ENCODE measurements at places on chromosomes 16 and 17. TPM values are rescaled to one million over a fixed set of nuclear protein-coding genes. Genes with fewer than 3 reads are reported as not detected.

Gene FBXO47
- total RNA-seq: not detected

Gene KRTAP17-1
- total RNA-seq: not detected

Gene ATP2C2
- not detected for total RNA-seq

Gene TBC1D3G
- total RNA-seq: 4.9 TPM

Gene B3GNT9
- 4.7 TPM for total RNA-seq

Gene TEX14
- total RNA-seq: 0.75 TPM

Gene TNFSF12
- 45.3 TPM for total RNA-seq

Gene IL34
- total RNA-seq: not detected

DNA sequence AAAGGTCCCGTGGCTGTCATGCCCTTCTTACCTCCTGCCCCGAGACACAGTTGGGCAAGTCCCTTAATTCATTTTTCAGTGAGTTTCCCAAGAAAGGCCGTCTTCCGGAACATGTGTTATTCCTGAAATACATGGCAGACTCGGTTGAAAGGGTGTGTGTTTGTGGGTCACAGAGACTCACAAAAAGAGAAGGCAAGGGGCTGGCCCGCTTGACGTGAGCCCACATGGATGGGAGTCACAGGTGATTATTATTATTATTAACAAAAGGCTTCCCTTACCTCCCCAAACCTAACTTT, 34.1 kb upstream of the CCR7 start:
- H3K36me3 ChIP-seq: no peaks in the 10 kb centered on the region
- no peak overlapping the region for H3K4me3 ChIP-seq
- H3K27ac ChIP-seq: peak overlapping the region; percentile 99
- H3K27me3 ChIP-seq: no peaks in the 10 kb centered on the region

DNA sequence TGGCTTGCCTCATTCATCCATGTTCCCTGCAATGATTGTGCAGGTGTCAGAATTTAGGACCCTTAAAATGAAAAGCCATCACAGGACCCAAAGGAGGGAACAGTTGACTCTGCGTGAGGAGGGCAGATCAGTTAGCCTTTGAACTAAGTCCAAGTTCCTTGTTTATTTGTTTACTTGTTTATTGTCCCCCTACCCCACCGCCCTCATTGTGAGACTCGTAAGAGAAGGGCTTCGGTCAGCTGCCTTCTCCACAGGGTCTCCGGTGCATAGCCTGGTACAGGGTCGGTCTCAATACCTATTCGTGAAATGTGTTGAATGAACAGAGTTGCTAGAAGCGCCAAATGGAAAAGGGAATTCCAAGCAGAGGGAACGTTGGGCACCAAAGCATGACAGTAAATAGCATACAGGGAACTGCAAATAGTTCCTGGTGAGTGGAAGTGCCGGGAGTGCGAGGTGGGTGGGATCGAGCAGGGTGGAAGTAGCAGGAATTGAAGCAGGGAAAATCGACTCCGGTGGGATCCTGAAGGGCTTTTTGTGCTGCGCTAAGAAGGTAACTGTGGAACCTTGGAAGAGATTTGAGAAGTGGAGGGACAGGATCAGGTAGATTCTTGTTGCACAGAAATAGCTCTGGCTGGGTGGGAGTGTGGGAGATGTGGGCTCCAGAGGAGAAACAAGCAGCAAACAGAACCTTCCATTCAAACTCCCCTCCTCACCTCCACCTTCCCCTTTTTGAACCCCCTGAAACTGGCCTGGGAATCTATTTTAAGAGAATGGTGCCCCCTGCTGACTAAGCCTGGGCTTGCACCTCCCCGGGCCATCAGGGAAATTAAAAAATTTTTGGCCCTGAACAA, 12.7 kb downstream of the SLC35B1 start:
- peaks cover 33% of the 10 kb centered on the region for H3K4me1 ChIP-seq
- H3K27me3 ChIP-seq: no peaks in the 10 kb centered on the region
- H3K36me3 ChIP-seq: peaks cover 9% of the 10 kb centered on the region
- DNase-seq: peak; percentile 70
- H3K4me3 ChIP-seq: no peak overlapping the region
- H3K27ac ChIP-seq: peak overlapping the region; percentile 58

GRCh38 chr17:3574231-3574630, 16.6 kb upstream of the TRPV3 start:
- no peaks in the 10 kb centered on the region for H3K4me1 ChIP-seq
- no peak for DNase-seq
- no peak overlapping the region for H3K27ac ChIP-seq
- H3K4me3 ChIP-seq: no peak overlapping the region
- H3K36me3 ChIP-seq: peaks cover 5% of the 10 kb centered on the region

DNA sequence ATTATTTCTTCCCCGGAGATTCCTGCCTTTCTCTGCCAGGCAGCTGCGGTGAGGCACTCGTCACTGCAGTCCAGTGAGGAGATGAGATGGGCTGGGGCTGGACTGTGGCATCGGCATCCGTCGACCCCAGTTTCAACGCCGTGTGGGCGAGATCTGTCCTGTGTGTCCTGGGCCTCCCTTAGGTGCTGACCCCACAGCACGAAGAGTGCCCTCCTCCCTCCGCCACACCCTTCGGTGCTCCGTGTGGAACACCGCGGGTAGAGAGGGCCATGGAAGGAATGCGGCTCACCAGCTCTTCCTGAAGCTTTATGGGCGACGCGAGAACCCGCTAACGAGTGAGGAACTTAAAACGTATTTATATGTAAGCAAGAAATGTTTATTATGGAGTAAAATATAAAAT, 17.6 kb downstream of the ACSF3 start:
- H3K27me3 ChIP-seq: no peaks in the 10 kb centered on the region
- peaks cover 22% of the 10 kb centered on the region for H3K4me1 ChIP-seq
- peaks cover 59% of the 10 kb centered on the region for H3K36me3 ChIP-seq
- no peak overlapping the region for H3K27ac ChIP-seq
- DNase-seq: no peak

GRCh38 chr16:48596326-48596725, 13.7 kb downstream of the N4BP1 start:
- no peak overlapping the region for H3K27ac ChIP-seq
- no peaks in the 10 kb centered on the region for H3K27me3 ChIP-seq
- H3K36me3 ChIP-seq: no peaks in the 10 kb centered on the region

GRCh38 chr17:40017422-40018080, 2.3 kb downstream of the CSF3 start:
- no peaks in the 10 kb centered on the region for H3K4me1 ChIP-seq
- no peak overlapping the region for H3K4me3 ChIP-seq
- H3K27me3 ChIP-seq: peaks cover 4% of the 10 kb centered on the region

DNA sequence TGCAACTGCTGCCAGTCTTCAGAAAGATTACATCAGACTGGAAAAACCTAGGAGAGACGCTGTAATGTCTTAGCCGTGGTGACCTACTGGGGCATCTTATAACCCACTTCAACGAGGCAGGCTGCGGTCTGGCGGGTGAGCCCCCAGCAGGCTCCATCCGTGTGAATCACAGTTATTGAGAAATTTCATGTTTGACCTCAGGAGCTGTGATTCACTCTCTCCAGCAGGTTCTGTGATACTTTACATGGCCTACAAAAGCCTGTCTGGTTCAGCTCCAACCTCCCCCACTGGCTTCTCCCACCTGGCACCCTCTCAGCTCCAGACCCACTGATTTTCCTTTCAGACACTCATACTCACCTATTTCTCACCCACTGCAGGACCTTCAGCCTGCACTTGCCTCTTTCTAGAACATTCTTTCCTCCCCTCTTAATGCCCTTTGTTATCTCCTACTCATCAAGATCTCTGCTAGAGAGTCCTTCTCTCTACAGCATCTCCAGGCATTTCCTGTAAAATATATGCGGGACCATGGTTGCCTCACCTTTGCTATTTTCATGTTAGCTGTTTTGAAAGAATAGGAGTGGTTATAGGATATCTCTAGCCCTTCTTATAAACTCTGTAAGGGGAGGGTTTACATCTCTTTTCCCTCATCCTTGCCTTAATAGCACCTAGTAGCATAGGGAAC, 227.9 kb downstream of the MAF start:
- no peak overlapping the region for H3K27ac ChIP-seq
- no peak overlapping the region for H3K4me3 ChIP-seq
- peaks cover 4% of the 10 kb centered on the region for H3K4me1 ChIP-seq

DNA sequence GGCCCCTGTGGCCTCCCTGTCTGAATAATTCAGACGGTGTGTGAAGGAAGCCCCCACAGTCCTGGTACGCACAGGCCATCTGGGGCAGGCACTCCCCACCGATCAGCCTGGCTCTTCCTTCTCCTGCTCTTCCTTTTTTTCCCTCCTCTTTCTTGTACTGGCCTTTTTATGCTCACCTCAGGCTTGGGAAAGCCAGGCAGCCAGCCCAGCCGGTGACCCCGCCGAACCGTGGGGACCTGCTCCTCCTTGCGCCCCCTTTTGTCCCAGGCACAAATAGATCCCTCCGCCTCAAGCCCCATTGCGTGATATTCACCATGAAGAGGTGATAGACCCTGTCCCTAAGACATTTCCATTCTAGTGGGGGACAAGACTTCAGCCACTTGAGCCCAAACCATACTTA, 80.2 kb upstream of the BRD7 start:
- H3K4me3 ChIP-seq: no peak overlapping the region
- H3K27ac ChIP-seq: no peak overlapping the region
- DNase-seq: no peak
- H3K36me3 ChIP-seq: no peaks in the 10 kb centered on the region
- H3K4me1 ChIP-seq: no peaks in the 10 kb centered on the region

DNA sequence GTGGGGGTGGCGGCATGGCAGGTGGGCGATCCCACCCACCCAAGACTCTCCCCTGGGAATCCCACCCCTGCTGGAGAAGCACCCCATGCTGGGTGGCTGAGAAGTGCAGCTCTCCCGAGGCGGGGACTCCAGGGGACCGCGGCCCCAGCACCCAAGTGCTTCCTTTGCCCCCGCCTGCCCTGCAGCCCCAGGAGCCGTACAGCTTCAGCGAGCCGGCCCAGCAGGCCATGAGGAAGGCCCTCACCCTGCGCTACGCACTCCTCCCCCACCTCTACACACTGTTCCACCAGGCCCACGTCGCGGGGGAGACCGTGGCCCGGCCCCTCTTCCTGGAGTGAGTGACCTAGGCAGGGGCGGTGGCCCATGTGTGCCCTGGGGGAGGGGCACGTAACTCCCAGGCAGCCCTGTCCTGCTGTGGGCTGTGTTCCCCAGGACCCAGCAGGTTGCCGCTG, 11.7 kb downstream of the GAA start:
- H3K4me1 ChIP-seq: no peaks in the 10 kb centered on the region
- H3K27me3 ChIP-seq: no peaks in the 10 kb centered on the region
- peaks cover 6% of the 10 kb centered on the region for H3K36me3 ChIP-seq
- no peak for DNase-seq
- no peak overlapping the region for H3K4me3 ChIP-seq

DNA sequence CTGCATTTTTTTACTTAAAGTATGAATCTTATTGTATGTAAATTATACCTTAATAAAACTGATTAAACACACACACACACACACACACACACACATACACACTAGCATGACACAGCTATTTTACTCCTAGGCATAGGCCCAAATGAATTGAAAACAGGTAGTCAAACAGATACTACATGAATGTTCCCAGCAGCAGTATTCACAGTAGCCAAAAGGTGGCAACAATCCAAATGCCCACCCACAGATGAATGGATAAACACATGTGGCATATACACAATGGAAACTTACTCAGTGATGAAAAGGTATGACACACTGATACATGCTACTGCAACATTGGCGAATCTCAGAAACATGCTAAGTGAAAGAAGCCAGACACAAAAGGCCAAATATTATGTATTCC, 223.5 kb downstream of the CYB561 start:
- H3K27ac ChIP-seq: no peak overlapping the region
- H3K36me3 ChIP-seq: no peaks in the 10 kb centered on the region
- no peak for DNase-seq
- no peaks in the 10 kb centered on the region for H3K27me3 ChIP-seq
- no peaks in the 10 kb centered on the region for H3K4me1 ChIP-seq

GRCh38 chr17:82034371-82035011, 3.0 kb downstream of the DCXR start:
- H3K4me1 ChIP-seq: peaks cover 48% of the 10 kb centered on the region
- H3K4me3 ChIP-seq: no peak overlapping the region
- DNase-seq: no peak

DNA sequence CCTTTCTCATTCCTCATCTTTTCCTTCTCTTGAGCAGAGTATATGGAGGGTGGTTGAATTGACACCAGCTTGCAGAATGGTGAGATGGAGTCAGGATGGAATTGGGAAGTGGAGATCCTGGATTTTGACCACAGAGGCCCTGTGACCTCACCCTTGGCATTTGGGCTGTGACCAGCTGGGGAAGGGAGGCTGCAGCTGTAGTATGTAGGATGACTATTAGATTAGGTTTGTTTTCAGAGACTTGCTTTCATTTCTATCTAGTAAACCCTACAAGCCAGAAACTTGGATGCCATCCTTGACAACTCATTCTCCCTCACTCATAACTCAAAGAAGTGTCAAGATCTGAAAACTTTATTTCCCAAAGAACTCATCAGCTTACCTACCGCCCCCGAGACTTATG, 5.9 kb downstream of the GNGT2 start:
- no peaks in the 10 kb centered on the region for H3K36me3 ChIP-seq
- H3K27me3 ChIP-seq: no peaks in the 10 kb centered on the region
- no peak overlapping the region for H3K27ac ChIP-seq

- no peak for DNase-seq
- no peaks in the 10 kb centered on the region for H3K27me3 ChIP-seq
- no peak overlapping the region for H3K4me3 ChIP-seq
- H3K27ac ChIP-seq: peak overlapping the region; percentile 40
- peaks cover 6% of the 10 kb centered on the region for H3K36me3 ChIP-seq
- peaks cover 84% of the 10 kb centered on the region for H3K4me1 ChIP-seq
Observed at GRCh38 chr17:38724337-38724988, 5.7 kb upstream of the CISD3 start.

- DNase-seq: no peak
- H3K36me3 ChIP-seq: no peaks in the 10 kb centered on the region
- no peak overlapping the region for H3K27ac ChIP-seq
- no peaks in the 10 kb centered on the region for H3K4me1 ChIP-seq
Observed at GRCh38 chr17:52047086-52047485, 111.4 kb downstream of the CA10 start.

DNA sequence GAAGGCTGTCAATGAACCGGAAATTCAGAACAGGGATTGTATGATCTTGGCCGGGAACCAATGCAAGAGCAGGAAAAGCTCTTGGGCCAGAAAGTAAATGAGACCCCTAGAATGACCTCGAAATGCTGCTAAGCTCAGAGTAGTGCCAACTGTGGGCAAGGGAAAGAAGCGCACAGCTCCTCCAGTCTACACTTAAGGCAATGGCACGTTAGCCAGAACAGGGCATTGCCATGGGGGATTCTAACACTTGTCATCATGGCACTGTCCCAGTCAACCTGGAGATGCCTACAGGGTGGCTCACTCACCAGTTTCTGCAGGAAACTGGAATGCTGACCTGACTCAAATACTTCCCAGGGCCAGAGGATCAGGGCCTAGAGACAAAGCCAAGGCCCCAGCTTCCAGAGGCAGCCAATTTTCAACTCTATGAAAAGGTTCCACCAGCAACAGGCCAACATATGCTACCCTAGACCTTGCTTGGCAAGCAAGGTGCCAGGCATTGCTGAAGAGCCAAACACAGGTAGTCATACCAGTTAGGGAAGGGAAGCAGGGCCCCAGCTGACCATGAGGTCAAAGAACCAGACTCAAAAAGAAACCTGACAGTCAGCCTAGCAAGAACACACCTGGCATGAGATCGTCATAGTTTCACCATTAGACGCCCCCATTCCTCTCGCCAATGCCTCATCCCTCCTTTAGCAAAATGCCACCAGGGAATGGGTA, 34.9 kb downstream of the ARHGAP17 start:
- H3K27ac ChIP-seq: no peak overlapping the region
- no peaks in the 10 kb centered on the region for H3K36me3 ChIP-seq
- peaks cover 3% of the 10 kb centered on the region for H3K4me1 ChIP-seq
- no peak for DNase-seq
- H3K4me3 ChIP-seq: no peak overlapping the region

- H3K36me3 ChIP-seq: peaks cover 16% of the 10 kb centered on the region
- no peak overlapping the region for H3K27ac ChIP-seq
- H3K4me3 ChIP-seq: no peak overlapping the region
- H3K4me1 ChIP-seq: peaks cover 16% of the 10 kb centered on the region
Observed at GRCh38 chr17:78707016-78707415, 75.1 kb downstream of the CYTH1 start.

- DNase-seq: no peak
- peaks cover 4% of the 10 kb centered on the region for H3K27me3 ChIP-seq
- no peak overlapping the region for H3K27ac ChIP-seq
Observed at GRCh38 chr17:41178341-41178740, 320 bp upstream of the KRTAP4-2 start.
